ENCODE measurements at places on chromosomes 4 and X.

DNA sequence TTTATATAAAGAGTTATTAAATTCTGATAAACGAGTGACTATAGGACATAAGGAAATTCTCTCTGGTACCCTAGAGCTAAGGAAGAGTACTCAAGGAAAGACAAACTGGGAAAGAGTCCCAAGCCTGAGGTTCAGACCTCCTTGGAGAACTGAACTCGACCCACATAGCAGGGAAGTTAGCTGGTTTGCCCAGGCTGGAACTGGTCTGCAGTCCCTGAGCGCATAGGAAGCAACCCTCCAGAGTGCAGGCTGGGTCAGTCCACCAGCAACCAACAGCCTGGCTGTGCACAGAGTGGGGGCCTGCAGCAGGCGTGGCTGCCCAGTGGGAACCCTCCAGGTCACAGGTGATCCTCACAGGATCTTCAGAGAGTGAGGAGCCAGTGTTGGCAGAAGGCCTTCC, 114.1 kb downstream of the SOWAHB start:
- no peak for DNase-seq

GRCh38 chrX:104660092-104660491, 94.1 kb downstream of the IL1RAPL2 start:
- DNase-seq: no peak

- peak; percentile 29 for DNase-seq
Measured at GRCh38 chr4:82998898-82999297, 11.7 kb downstream of the LIN54 start.

GRCh38 chr4:170270628-170271027, 180.9 kb upstream of the AADAT start:
- no peak for DNase-seq

- no peak for DNase-seq
Measured at GRCh38 chrX:49704691-49705404, 9.1 kb upstream of the PAGE1 start.

DNA sequence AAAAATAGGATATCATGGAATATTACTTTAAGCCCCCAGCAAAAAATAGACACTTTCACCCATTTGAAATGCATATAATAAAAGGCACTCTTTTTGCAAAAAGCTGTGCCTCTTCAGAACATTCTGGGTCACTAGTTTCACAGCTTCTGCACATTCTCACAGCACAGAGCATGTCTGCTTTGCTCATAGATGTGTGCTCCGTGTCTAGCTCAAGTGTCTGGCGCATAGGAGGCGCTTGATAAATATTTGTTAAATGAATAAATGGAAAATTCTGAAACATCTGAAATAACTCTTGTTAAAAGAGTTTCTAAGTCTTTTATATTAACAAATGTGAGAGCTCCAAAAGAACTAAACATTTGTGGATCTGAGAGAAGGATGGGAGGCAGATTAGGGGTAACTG, 275.2 kb downstream of the PTTG2 start:
- DNase-seq: no peak

DNA sequence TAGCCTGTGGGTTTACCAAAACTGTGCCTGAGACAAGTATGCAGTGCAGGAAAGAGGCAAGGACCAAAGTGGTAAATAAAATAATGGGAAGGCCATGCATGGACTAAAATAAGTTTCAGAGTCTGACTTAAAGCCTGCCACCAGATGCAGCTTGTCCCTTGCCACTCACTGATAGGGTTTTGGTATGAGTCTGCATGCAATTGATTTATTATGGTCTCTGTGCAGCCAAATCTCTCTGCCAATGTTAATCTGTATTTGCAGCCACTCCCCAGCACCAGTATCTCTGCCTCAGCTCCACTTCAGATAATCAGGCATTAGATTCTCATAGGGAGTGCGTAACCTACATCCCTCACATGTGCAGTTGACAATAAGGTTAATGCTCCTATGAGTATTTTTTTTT, 5.5 kb upstream of the FGF2 start:
- DNase-seq: peak; percentile 62

GRCh38 chr4:110869862-110870572, 247.1 kb upstream of the PITX2 start:
- no peak for DNase-seq

GRCh38 chr4:25500626-25501316, 123.7 kb downstream of the ANAPC4 start:
- DNase-seq: no peak

GRCh38 chrX:71095033-71095432, 618 bp upstream of the FOXO4 start:
- peak; percentile 52 for DNase-seq

DNA sequence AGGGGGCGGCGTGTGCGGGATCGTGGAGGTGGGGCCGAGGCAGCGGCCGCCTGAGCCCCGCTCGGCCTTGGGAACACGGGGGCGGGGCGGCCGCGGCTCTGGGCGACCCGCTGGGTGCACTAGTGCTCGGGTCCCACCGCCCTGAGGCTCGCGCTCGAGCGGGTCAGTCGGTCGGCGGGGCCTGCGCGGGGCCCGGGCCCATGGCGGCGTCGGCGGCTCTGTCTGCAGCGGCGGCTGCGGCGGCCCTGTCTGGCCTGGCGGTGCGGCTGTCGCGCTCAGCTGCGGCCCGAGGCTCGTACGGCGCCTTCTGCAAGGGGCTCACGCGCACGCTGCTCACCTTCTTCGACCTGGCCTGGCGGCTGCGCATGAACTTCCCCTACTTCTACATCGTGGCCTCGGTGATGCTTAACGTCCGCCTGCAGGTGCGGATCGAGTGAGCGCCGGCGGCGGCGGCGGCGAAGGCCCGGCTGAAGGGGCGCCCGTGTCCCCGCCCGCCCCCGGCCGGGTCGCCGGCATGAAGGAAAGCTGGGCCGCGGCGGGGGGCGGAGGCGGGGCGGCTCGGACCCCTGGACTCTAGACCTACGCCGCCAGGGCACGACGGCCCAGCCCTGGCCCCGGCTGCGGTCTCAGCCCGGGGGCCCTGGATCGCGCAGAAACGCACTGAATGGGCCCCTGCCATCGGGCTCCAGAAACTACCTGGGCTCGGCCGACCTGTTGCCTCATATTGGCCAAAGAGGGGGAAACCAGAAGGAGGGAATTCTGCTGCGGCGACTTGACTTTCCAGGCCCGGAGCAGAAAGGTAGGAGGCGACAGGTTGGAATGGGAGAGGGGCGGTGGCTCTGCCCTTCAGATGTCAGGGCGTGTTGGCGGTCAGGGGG, at the start of gene SMIM10L2A:
Gene SMIM10L2A (plus strand): TSS at position 13 of the 878 bp plus-strand sequence. CDS start 188 bp downstream, at position 201.
- DNase-seq: no peak
